H4 (cell line): ENCODE measurements at places on chromosomes 2 and 18. TPM values are rescaled to one million over a fixed set of nuclear protein-coding genes. Genes with fewer than 3 reads are reported as not detected.

GRCh38 chr2:84856787-84857186, 24.1 kb downstream of the TRABD2A start:
- DNase-seq: no peak

DNA sequence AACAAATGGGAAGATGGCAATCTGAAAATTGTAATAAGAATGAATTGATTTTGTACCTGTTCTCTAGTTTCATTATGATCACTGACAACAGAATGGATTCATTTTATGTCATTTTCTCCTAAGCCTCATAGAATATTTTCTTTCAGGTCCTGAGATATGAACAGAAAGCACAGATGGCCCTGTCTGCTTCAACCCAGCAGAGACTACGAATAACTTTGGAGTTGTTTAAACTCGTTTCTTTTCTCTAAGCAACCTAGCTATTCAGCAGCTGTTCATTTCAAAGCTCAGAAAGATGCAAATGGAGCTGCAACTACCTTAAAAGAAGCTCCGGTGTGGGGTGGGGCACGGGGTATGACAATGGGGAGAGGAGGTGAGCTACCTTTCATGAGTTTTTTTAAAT, 124.9 kb downstream of the ALK start:
- DNase-seq: no peak

DNA sequence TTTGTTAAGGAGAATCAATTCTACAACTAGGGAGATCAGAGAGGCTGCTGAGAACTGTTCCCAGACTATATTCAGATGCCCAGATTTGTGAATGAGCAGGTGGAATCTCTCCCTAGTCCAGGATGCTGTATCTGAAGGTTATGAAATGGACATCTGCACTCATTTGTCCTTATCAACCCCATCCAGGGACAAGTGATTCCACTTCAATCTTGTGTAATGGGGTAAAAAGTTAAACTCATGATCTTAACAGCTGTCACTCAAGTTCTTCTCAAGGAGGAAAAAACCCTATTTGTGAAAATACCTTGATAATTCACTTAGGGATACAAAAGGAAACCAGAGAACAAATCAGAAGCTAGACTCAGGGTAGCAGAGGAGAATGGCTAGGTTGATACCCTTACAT, 144.8 kb downstream of the PLCL1 start:
- no peak for DNase-seq

GRCh38 chr18:43648002-43648401, 370.7 kb upstream of the SYT4 start:
- DNase-seq: no peak

GRCh38 chr18:28034567-28034966, 142.4 kb downstream of the CDH2 start:
- DNase-seq: no peak

GRCh38 chr18:36638224-36638623, 190.6 kb downstream of the TPGS2 start:
- no peak for DNase-seq

GRCh38 chr18:37289423-37289822, 276.2 kb downstream of the CELF4 start:
- no peak for DNase-seq

SCN2A gene
- 0.10 and 0.64 TPM in 2 replicates for total RNA-seq

GRCh38 chr2:16485251-16485650, 180.4 kb downstream of the CYRIA start:
- no peak for DNase-seq

- DNase-seq: no peak
These were observed 453 bp downstream of the CABLES1 start for GRCh38 chr18:23135550-23136325.

EVA1A gene
- 13.8 and 16.6 TPM in 2 replicates for total RNA-seq

DAW1 gene
- not detected in 2 replicates for total RNA-seq

DNA sequence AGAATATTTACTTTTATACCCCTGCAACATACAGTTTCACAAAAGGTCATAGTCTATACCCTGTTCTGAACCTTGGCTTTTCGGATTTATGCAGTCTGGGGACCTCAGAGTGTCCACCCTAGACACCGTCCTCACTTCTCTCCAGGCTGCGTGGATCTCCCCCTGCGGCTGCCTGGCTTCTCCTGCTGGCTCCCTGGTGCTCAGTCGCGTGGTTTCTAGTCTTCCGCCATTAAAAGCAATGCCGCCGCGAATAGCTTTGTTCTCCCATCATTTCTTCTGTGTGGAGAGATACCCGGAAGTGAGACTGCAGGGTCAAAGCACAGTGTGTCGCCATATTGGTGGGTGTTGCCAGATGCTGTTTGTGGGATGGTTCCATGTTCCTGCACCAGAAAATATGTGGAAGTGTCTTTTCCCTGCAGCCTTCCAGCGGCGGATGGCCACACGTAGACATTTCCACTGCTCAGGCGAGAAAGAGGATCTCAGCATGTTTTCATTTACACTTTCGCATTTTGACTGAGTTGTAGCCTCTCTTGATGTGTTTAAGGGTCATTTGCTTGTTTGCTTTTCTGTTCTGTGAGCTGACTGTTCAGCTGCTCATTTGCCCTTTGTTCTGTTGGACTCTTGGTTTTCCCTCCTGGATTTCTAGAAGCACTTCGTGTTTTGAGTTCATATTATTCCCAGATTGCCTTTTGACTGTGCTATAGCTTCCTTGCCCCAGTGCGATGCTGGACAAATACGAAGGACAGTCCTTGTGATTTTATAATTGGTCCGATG, 22.9 kb upstream of the ASB1 start:
- no peak for DNase-seq

GRCh38 chr18:26655525-26656430, 107.4 kb upstream of the KCTD1 start:
- DNase-seq: peak; percentile 61

GRCh38 chr2:176834226-176834625, 378.4 kb upstream of the HNRNPA3 start:
- no peak for DNase-seq

FBXO15 gene
- 0.41 TPM in 1 of 2 replicates, not detected in the other for total RNA-seq

DNA sequence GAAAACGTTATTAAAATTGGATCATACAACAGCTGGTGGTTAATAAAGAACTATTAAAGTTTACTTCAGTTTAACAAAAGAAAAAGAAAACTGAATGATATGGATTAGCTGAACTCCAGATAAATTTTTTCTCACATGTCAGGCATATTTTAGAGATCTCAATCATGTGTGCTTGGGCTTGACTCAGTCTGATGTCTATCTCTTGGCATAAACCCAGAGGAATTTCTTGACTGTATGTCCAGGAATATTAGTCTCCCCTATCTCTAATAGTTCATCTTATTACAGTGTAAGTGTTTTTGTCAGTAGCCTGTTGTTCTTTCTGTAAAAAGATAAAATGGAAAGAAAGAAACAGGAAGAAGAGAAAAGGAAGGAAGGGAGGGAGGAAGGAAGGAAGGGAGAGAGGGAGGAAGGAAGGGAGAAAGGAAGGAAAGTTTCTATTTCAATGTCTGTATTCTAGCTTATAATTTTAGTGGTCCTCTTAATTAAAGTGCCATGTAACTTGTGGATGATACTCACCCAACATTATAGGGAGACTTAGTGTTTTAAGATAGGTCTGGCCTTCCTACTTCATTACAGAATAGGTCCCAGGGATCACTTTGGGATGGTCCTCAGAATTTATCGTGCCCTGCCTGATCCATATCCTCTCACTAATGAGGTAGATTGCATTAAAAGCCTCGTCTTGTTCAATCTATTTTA, 99.7 kb upstream of the UGP2 start:
- no peak for DNase-seq

- DNase-seq: peak; percentile 69
These were observed 628.7 kb upstream of the PIK3C3 start for GRCh38 chr18:41326311-41326710.

- no peak for DNase-seq
These were observed 65.2 kb downstream of the PLEKHM3 start for GRCh38 chr2:207960090-207960489.

- no peak for DNase-seq
These were observed 376 bp downstream of the NDUFA10 start for GRCh38 chr2:240024766-240025165.

DNA sequence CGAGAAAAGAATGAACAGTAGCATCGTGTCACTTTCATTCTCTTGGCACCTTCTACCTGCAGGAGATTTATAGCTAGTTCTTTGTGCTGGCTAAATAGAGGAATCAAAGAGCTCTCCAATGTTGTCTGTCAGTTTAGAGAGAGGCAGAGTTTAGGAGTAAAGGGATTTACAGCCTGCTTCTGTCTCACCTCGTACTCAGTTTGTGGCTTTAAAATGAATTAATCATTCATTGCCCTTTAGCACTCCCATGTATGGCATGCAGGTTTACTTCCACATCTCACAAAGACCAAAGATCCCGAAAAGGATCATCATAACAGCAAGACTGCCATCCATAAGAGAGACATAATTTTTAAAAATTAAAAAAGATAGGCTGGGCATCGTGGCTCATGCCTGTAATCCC, 42.4 kb upstream of the ATL2 start:
- DNase-seq: no peak

DNA sequence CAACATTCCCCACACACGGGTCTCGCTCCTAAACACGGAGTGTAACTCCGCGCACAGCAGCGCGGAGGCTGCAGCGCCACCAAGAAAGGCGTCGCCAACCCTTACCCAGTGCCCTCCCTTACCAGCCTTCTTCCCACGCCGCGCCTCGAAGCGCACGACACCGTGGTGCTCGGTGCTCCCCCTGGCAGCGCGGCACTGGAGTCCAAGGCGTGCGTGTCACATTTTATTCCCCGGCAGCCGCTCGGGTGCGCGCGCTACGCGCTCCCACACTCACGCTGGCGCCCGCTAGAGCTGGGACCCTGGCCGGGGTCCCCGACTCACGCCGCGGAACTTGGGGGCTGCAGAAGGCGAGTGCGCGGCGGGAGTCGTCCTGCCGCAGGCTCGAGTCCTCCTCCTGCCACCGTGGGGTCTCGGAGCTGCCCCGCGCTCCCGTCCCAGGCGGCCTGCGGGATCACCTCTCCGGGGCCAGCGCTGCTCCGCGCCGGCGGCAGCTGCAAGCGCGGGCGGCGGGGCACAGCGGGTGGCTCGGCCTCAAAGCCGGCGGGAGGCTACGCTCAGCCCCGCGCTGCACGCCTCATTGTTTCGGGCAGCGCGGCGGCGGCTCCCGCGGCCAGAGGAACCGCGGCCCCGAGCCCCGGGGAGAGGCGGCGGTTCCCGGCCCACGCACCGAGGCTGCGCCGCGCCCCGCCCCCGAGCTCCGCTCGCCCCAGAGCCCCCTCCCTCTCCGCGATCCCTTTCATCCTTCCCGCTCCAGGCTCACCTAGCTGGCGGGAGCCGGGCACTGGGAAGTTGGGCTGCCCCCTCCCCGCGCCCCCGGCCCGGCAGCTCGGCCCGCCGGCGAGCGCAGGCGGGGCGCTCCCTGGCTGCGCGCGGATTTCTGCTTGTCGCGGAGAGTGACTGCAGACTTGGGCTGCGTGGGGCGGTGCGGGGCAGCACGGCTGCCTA, at the start of gene ST6GAL2:
Gene ST6GAL2, minus strand, starts transcription at position 197 of the 945 bp plus-strand sequence. CDS start 42,190 bp downstream, outside the sequence.
- DNase-seq: no peak

DNA sequence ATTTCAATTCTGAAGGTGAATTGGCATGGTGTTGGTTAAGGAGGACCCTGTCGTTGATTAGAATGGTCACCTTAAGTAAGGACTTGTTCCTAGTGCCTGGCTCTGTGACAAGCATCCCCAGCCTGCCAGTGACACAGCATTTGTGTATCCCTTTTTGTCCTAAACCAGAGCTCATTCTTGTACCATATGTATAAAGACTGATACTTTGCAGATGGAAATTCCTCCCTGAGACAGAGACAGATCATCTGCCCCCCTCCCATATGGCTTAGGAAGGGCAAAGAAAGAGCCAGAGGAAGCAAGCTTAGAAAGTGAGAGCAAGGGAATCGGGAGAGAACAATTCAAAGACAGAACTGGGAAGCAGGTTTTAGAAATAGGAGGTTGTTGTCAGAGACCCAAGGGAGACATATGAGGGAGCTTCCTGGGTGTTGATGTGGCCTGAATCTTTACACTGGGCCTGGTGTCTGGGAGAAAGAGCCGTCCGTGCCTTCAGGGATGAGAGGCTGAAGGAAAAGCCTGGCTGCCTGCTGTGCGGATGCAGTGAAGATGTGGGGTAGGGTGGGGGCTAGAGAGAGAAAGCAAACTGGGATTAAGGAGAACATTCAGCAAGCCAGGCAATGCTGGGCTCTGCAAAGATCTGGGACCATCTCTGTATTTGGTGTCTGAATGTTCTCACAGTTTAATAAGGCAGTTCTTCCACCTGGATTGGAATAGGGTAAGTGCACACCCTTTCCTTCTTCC, 13.2 kb upstream of the CHRNA1 start:
- DNase-seq: no peak

- no peak for DNase-seq
These were observed 1.3 kb downstream of the ADRA2B start for GRCh38 chr2:96114903-96115581.

DNA sequence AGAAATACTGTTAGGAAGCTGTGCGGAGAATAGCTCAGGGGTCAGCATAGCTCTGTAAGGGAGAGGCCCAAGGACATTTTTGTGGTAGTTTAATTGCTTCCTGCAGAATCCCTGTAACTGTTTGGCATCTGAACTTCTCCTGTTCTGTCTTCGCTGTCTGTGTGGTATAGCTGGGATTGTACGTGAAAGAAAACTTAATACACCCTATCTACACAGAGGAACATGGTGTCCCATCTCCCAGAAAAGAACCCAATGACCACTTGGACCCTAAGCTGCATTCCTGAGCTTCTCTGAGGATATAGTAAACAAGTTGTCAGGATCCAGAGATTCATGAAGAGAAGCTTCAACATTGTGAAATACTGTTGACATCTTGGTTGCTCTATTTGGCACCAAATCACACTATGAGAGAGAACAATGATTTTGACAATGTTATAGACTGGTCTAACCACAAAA, 81.3 kb downstream of the CDC42EP3 start:
- DNase-seq: peak; percentile 5

- no peak for DNase-seq
These were observed 194.3 kb downstream of the LDLRAD4 start for GRCh38 chr18:13412901-13413300.

TWIST2 gene
- 25.6 and 26.8 TPM in 2 replicates for total RNA-seq

GRCh38 chr2:140542627-140543026, 1588.2 kb downstream of the LRP1B start:
- no peak for DNase-seq

DNA sequence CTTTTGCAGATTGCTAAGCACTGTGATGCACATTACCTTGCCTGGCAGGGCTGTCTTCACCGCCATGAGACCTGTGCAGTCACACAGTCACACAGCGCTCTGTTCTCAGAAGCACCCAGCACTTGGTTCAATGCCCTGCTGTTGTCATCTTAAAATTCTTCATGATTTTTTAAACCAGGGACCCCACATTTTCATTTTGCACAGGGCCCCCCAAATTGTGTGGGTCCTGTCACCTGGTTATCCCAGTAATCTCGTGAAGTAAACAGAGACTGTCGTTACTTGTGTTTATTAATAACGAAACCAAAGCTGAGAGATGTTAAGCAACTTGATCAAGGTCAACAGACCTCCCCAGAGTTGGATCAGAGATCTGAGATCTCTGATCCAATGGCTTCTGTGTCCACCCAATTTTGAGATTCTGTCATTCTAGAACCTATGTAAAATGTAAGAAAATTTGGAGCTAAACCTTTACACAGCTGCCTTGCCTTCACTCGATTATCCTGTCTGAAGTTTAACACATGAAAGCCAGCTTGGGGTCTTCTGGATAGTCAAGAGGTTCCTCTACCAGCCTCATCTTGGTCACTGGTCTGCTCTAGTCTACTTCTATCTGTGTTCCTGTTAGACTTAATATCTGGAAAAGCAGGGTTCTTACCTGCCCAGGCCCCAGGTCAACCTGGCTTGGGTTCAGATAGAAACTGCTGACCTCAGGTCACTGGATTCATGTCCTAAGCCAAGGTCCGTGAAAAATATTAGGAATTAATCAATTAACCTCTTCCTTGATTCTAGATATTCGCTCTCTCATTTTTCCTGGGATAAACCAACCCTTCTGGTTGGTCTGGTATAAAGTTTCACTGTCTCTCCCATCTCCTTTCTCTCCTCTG, 13.7 kb upstream of the TTC39C start:
- no peak for DNase-seq

EPB41L3 gene
- total RNA-seq: 10.3 and 14.1 TPM in 2 replicates

CNDP1 gene
- total RNA-seq: not detected in 2 replicates
